ENCODE measurements at places on chromosomes 5 and 9.

DNA sequence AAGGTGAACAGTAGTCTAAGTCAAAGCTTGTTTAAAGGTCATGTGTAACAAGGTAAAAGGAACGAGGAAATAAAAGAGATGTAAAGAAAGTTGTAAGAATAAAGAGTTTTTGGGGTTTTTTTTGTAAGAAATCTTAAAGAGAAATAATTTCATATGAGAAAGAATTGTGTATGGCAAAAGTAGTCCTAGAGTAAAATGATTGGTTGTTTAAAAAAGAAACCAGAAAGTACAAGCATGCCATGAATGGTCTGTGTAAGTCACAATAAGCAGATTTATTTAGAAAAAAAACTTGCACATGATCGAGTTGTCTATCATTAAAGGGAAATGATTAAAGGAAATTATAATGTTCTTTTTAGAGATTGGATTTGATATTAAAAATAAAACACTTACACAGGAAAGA is 172.6 kb upstream of the TUSC1 start:
- no peak for DNase-seq

DNA sequence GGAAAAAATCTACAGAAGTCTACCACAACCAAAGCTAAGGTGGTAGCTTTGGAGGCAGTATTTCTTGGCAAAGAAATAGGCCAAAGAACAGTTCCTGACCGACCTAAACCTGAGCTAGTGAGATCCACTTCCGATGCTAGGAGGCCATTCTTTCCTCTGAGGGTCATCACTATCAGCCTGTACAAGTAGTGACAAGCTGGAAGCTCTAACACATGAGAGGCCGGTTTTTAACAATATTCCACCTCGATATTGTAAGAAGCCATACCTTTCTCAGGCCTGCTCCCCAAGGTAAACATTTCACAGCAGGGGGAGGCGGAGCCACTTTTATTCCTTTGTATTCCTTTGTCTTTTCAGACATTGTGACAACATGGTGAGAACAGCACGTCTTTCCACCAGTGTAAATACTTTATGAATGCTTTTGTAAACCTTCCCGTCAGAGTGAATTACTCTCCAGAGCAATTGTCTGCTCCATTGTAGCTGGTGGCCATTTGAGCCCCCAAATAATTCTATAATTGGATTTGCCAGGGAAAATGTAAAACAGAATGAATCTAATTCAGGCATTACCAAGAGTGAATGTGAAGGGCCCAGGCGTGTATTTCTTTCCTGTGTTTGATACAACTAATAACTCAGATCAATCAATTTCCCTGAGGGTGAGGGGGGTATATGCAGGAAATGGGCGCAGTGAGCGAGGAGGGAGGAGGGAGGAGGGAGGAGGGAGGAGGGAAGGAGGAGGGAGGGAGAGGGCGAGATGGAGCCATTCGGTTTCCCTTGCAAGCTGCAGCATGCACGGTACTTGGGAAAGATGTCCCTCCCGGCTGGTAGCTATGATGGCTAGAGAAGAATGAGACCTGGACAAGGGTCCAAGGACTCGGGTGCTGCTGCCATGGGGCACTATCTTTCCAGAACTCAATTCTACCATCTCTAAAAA is 166.6 kb downstream of the CDK5RAP2 start:
- DNase-seq, result no peak

- DNase-seq, result peak; percentile 91
Observed at GRCh38 chr9:37943345-37944265, 39.7 kb upstream of the SLC25A51 start.

- no peak for DNase-seq
Observed at GRCh38 chr5:171596391-171596878, 177.0 kb downstream of the FGF18 start.

GRCh38 chr5:97142521-97143254 is at the start of gene LIX1:
TSS of gene LIX1 (minus strand) at chr5:97142611. CDS start at chr5:97142576, 35 bp downstream.
- no peak for DNase-seq
